Activated naive CD4-positive, alpha-beta T cell treated with anti-CD3 and anti-CD28 coated beads, Interleukin-2, amount 50 U/mL, for 72 hours (primary cell): ENCODE measurements at places on chromosomes 5 and 9. TPM values are rescaled to one million over a fixed set of nuclear protein-coding genes. Genes with fewer than 3 reads are reported as not detected.

GRCh38 chr9:72902268-72902667 is 50.6 kb downstream of the ALDH1A1 start:
- no peak for DNase-seq

- no peak for DNase-seq
Observed at GRCh38 chr9:27086818-27087680, 22.0 kb upstream of the TEK start.

- no peak for DNase-seq
Observed at GRCh38 chr5:144281784-144282183, 111.1 kb downstream of the KCTD16 start.

- DNase-seq: no peak
Observed at GRCh38 chr5:137486707-137487106, 12.4 kb downstream of the SPOCK1 start.

- DNase-seq: no peak
Observed at GRCh38 chr9:116479056-116479544, 208.0 kb upstream of the TRIM32 start.

DNA sequence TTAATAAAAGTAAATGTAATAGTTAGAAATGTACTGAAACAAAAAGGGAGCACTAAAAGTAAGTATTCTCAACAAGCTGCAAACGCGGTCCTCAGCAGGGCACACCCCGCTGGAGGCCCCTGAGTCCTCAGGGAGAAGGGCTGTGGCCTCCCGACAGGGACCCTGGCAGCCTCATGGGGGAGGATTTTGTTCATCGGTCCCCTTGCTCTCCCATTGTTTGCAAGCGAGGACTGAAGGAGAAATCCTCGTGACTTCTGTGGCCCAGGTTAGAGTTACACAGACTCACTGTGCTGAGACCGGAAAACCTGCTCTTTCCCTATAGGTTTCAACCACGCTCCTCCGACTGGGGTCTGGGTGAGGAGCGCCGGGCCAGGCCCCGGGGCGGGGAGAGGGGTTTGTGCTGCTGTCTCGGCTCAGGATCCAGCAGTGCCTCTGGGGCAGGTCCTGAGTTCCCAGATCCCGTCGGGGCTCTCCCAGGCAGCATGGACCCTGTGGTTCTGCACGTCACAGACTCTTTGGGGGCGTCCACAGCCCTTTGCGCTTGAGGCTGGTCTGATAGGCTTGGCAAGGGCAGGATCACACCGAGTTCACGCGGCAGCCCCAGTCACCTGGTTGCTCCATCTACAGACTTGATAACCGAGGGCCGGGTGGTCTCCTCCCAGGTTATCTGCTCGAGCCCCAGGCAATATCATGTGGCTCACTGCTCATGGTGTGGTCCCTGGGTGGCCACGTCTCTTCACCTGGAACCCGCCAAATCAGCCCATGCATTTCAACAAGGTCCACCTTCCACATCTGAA is 38.8 kb downstream of the MRPL36 start:
- peak; percentile 47 for DNase-seq

GRCh38 chr5:133933169-133933509 is 35.3 kb downstream of the C5orf15 start:
- no peak for DNase-seq

DNA sequence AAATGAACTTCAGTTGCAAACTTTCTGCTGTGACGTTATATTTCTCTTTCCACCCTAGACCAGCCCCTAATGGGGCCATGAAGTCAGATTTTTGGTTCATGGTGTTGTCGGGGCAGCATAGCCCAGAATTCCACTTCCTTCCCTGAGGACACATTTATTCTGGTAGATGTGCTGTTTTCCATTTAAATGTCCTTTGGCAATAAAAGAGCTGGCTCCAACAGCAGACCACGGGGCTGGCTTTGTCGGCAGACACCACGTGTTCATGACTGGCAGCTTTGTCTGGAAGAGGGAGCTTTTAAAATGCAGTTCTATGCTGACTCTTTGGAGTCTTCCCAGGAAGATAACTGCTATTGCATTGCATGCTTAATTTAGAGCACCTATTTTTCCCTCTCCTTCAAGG is 17.6 kb upstream of the LCP2 start:
- no peak for DNase-seq

GRCh38 chr5:176887252-176887849 is 11.8 kb downstream of the HK3 start:
- no peak for DNase-seq

DNA sequence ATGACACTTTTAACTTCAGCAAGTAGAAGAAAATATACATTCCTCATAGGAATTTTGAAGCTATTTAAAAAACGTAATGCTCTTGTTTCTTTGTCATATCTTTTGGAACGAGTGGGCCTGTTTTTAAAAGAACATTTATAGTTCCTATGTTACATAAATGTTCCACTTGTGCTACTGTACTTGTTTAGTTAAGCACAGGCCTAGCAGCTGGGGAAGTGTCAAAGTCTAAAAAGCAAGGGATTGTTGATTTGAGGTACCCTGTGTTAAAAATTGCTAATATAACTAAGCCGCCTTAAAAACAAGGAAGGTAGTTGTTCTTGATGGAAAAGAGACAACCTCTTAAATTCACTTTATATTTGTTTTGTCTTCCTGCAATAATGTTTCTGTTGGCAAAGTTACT is 27.2 kb upstream of the ELL2 start:
- DNase-seq: no peak

GRCh38 chr9:108668938-108669335 is 186.8 kb downstream of the ACTL7B start:
- DNase-seq: no peak

Gene LECT2
- not detected for total RNA-seq

Gene SIT1
- 122 TPM for total RNA-seq

Gene COL15A1
- 0.11 TPM for total RNA-seq
